Adipocyte (in vitro differentiated cells): ENCODE measurements at places on chromosomes 7 and 10.

DNA sequence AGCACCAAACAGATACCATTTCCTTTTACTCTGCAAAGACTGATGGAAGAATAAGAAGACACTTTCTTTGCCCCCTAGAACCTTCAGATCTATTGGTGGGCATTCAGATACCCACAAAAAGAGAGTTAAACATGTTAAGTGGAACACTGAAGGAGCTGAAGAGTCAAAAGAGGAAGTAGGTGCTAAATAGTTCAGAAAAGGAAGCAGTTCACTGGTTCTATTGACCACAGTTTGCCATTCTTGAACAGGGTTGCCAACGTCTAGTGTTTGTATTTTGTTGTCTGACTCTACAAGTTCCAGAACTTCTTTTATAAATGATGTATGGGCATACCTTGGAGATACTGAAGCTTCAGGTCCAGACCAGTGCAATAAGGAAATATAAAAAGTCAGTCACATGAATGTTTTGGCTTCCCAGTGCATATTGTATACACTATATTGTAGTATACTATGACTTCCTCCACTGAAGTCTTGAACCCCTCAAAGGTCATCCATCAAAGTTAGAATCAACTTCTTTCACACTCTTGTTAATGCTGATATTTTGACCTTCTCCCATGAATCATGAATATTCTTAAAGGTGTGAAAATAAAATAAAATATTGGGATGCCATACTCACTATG lies 47.5 kb upstream of the AGR3 start:
- DNase-seq: no peak

- DNase-seq: no peak
These were observed 82.9 kb downstream of the ST7 start for GRCh38 chr7:117036053-117036669.

GRCh38 chr10:102409604-102410428 lies 8.8 kb downstream of the PSD start:
- peak; percentile 44 for DNase-seq

DNA sequence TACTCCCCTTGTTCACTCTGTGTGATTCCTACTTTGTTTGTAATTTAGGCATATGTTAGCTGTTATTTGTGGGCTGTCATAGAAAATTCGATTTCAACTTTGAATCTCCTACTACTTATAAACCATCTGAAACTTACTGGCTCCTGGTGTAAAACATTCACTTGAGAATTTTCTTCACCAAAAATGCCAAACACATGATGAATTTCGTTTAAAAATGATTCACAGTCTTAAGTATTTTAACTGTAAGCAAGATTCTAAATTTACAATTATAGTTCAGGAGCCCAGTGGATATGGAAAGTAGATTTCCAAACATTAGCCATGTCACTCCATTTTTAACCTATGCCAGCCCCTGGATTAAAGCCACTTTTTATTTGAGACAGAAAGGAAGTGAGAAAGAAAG lies 3.1 kb downstream of the CPED1 start:
- DNase-seq: peak; percentile 78

DNA sequence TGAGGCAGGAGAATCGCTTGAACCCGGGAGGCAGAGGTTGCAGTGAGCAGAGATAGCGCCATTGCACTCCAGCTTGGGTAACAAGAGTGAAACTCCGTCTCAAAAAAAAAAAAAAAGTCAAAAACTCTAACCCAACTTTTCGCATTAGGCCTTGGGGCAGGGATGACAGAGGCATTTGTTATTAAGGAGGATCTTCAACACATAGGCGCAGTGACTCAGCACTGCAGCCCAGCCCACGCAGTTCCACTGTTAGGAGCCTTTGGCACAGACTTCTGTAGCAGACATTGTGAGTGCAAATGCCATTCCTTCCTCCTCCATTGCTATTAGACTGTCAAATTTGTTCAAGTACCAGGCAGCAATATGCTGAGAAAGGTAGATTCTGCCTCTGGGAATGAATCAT lies 43.1 kb upstream of the KLHL7 start:
- no peak for DNase-seq

- peak; percentile 23 for DNase-seq
These were observed 20.5 kb upstream of the CALD1 start for GRCh38 chr7:134758981-134759380.

DNA sequence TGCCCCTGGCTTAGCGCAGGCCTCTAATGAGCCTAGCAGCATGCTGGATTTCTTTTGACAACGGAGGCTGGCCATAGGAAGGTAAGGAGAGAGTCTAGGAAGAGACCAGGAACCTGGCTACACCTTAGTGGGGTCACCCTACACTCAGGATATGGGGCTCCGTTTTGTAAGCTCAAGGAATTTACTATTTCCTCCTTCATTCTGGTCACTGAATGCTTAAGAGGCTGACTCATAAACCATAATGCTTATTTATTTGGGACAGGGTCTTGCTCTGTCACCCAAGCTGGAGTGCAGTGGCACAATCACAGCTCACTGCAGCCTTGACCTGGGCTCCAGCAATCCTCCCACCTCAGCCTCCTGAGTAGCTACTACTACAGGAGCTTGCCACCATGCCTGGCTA lies 38.4 kb downstream of the CARD11 start:
- no peak for DNase-seq

GRCh38 chr10:97498841-97499560 lies at the start of gene UBTD1:
TSS of gene UBTD1 (plus strand) at chr10:97498924. CDS start at chr10:97499204, 280 bp downstream.
- peak; percentile 84 for DNase-seq

GRCh38 chr7:25968205-25968993 lies 183.6 kb upstream of the NFE2L3 start:
- DNase-seq: no peak

- no peak for DNase-seq
These were observed 213.7 kb downstream of the GFRA1 start for GRCh38 chr10:116059320-116059719.
